ENCODE measurements at places on chromosomes 4 and X.

DNA sequence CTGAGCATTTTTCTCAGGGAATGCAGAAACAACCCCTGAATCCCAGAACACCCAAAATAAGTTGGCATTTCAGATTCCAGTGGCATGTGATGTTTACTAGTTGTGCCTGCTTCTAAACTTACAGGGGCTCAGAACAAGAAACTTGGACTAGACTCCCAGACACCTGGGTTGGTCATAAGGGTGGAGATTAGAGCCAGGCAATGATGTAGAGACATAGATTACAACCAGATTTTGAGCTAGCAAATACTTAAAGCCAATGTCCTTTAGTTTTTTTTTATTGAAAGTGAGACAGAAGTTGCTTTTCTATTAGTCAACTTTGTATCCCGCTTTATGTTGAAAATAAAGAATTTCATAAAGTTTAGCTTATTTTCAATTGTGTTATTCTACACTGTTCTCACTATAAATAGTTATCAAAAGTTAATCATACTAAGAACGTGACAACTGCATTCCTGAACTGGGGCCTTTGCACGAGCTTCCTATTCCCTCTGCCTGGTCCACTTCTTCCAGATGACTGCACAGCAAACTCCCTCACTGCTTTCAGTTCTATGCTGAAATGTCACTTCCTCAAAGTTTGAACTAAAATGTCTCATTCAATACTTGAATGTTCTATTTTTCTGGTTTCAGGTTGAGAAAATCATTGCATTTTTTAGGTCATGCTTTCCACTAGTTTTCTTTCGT, 224.7 kb upstream of the PPP1R2C start:
- no peak for DNase-seq

- no peak for DNase-seq
These were observed 16.6 kb downstream of the LRPAP1 start for GRCh38 chr4:3515646-3516045.

GRCh38 chr4:183182873-183183725, 84.0 kb downstream of the WWC2 start:
- DNase-seq, result peak; percentile 7

DNA sequence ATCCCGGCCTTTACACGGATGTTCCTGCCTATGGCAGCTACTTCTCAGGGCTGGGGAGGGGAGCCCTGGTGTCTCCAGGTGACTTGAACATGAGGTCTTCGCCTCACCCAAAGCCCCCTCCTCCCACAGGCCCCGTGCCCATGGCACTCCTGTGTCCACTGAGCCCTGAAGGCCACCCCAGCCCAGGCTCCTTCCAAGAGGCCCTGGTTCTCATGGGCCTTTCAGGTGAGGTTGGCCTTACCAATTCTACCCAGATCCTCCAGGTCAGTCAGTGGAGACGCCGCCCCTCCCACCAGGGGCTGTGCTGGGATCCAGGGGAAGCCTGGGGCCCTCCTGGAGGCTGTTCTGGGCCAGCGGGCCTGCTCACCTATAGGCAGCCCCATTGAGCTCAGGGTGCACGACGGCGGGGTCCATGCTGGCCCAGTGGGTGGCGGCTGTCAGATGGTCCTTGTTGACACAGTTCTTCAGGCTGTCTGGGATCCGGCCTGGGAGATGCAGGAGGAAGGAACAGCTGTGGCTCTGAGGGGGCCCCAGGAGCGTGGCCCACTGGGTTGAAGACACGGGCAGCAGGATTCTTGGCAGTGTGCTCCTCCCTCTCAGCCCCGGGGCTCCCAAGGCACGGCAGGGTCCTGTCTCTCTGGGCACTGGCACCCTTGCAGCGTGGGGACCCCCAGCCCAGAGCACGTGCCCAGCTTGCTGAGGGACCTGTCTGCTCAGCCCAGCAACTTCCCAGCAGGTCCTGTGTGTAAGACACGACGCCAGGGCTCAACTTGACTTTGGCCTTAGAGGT, 36.2 kb downstream of the CTBP1 start:
- no peak for DNase-seq

GRCh38 chr4:104735174-104735573, 240.5 kb upstream of the CXXC4 start:
- DNase-seq, result no peak

GRCh38 chrX:86946569-86946968, 571.0 kb upstream of the KLHL4 start:
- no peak for DNase-seq

- DNase-seq, result no peak
These were observed at the start of gene AWAT1 for GRCh38 chrX:70234355-70234754. TSS of gene AWAT1 (plus strand) at chrX:70234655. CDS start at chrX:70234696, 41 bp downstream.

- DNase-seq, result no peak
These were observed 123.3 kb downstream of the MBNL3 start for GRCh38 chrX:132365490-132365889.

GRCh38 chr4:121209171-121209570, 45.0 kb upstream of the TNIP3 start:
- DNase-seq, result no peak

DNA sequence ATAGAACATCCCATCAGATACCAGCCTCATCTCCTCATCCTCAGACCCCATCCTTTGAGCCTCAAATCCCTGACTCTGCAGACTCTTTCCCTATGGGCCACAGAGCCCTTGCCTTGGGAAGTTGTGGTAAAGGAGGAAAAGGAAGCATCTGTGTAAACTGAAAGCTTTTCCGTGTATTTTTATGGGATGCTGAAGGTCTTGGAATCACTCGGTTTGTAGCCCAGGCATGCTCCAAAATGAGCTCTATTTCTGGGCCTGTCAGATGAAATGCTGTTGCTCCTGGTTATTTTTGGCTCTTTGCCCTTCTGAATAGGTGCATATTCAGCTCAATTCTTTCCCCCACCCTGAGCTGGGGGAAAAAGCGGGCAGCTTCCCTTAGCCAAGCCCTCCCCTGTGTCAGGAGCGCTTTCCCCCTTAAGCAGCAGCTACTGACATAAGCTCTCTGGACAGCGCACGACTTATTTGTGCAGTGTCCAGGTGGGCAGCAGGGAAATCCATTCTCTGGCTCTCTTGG, 5.0 kb upstream of the SEL1L3 start:
- no peak for DNase-seq

GRCh38 chr4:169099771-169100180, 89.7 kb upstream of the CBR4 start:
- DNase-seq, result no peak

DNA sequence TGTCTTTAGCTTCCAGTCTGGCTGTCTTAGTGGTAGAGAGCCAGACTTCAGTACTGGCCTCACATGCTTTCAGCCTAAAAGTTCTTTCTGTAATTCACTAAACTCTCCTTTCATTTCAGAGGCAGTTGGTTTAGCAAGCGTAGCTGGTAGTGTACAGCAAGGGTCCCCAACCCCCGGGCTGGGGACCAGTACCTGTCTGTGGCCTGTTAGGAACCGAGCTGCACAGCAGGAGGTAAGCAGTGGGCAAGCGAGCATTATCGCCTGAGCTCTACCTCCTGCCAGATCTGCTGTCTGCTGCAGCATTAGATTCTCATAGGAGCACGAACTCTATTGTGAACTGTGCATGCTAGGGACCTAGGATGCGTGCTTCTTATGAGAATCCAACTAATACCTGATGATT, 72.0 kb downstream of the QRFPR start:
- no peak for DNase-seq

- no peak for DNase-seq
These were observed at the start of gene DGAT2L6 for GRCh38 chrX:70176938-70177533. TSS of gene DGAT2L6 (plus strand) at chrX:70177483. CDS start at chrX:70177583, 100 bp downstream.

- no peak for DNase-seq
These were observed 10.8 kb upstream of the ADH1A start for GRCh38 chr4:99301376-99302164.

GRCh38 chrX:50036426-50036825, 114.0 kb downstream of the CLCN5 start:
- no peak for DNase-seq

- no peak for DNase-seq
These were observed 113.8 kb upstream of the WDR17 start for GRCh38 chr4:175951794-175952193.

- DNase-seq, result no peak
These were observed 102.1 kb downstream of the DCK start for GRCh38 chr4:71095545-71095944.

DNA sequence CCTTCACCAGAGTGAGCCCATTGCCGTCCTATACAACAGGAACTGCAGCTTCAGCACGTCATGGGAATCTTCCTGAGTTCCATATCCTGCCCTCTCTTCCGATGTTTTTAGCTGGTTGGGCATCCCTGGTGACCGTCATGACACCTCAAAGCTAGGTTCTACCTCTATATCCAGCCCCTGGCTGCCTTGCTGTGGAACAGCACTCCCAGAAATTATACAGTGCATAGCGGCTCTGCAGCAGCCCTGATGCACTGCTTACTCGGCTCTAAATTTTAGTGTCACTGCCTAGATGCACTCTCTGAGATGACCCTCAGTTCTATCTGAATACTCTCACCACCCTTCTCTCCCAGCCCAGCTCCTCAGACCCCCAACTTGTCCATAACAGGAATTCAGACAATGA, 44.3 kb downstream of the ARHGEF38 start:
- DNase-seq, result no peak

DNA sequence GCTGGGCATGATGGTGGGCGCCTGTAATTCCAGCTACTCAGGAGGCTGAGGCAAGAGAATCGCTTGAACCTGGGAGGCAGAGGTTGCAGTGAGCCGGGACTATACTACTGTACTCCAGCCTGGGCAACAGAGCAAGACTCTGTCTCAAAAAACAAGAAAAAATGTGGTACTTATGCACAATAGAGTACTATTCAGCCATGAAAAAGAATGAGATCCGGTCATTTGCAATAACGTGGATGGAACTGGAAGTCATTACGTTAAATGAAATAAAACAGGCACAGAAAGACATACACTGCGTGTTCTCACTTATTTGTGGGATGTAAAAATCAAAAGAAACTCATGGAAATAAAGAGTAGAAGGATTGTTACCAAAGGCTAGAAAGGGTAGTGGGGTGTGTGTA, 12.1 kb downstream of the RPGR start:
- DNase-seq, result no peak

GRCh38 chr4:183348706-183349659, 26.8 kb upstream of the CLDN24 start:
- no peak for DNase-seq

- DNase-seq, result no peak
These were observed 58.9 kb upstream of the PGM2 start for GRCh38 chr4:37767546-37767945.

DNA sequence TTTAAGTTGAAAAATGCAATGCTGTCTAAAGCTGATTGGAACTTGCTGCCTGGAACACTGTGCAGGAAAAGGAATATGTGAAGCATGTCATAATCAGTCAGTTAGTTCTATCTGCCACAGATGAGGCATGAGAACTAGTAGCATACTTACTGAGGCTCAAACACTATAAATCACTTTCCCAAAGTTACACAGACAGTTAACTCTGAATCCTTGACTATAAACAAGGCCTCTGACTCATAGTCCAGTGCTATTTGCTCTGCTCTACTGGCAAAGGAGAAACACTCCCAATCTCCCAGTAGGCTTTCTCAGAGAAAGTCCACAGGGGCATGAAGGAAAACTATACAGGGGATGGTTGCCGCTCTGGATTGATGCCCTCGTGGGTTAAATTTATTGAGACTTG, 2078.4 kb upstream of the TENM3 start:
- no peak for DNase-seq

DNA sequence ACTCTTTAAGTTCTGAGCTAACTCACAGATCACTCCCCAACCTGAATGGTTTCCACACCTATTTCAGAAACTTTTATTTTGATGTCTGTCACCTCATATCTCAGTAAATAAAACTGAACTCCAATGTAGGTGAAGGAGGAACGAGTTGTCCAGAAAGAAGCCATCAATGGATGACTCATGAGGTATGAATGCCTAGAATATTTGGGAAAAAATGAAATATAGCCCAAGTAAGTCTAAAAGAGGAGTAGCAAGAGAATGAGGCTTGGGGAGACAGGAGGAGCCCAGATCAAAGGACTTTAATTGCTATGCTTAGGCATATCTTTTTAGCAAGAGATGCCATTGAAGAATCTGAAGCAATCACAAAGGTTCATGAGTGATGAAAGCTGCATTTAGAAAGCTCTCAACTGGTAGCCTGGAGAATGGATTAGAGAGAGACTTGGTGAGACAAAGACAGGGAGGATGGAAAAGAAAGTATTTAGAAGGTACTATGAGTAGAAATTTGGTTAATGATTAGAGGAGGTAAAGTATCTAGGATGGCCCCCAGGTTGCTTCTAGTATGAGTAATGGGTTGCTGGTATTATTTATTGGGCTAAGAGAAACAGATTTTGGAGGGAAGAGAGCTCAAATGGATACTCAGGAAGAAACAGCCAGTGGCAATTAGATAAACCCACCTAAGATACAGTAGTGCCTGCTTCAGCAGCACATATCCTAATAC, 39.4 kb downstream of the NOCT start:
- DNase-seq, result no peak

DNA sequence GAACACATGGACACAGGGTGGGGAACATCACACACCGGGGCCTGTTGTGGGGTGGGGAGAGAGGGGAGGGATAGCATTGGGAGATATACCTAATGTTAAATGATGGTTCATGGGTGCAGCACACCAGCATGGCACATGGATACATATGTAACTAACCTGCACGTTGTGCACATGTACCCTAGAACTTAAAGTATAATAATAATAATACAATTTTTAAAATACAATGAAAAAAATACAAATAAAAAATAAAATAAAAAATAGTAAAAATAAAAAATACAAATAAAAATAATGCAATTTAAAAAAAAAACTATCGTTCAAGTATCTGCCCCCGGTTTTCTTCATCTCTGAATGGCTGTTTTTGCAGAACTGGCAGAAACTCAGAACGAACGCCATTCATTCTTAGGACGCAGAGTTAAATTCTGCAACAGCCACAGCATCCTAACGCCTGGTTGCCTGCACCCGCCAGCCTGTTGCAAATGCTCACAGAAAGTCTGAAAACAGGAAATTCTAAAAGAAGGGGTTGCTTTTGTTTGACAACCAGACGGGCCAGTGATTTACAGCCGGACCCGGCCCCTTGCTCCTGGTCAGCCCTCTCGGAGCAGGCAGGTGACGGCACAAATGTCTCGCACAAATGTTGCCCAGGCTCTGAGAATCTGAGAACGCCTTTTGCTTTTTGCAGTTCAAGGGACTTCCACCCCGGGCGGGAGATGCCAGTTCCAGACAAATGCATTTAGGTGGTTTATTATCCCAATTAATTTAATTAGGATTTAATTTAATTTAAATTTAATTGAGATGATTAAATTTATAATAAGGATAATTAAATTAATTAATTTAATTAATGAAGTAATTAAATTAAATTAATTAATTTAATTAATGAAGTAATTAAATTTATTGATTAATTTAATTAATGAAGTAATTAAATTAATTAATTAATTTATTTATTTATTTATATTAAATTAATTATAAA, 47.8 kb downstream of the CRLF2 start:
- DNase-seq, result no peak

All from activated T-helper 1 cell treated with Interleukin-2 at 50 U/mL for 16 hours (primary cell).